ENCODE measurements at places on chromosomes 2 and 18. TPM values are rescaled to one million over a fixed set of nuclear protein-coding genes. Genes with fewer than 3 reads are reported as not detected.

IL37 gene
- total RNA-seq, result not detected

ALPI gene
- total RNA-seq, result not detected

L3MBTL4 gene
- total RNA-seq, result 6.5 TPM

FASTKD1 gene
- 38.6 TPM for total RNA-seq
